ENCODE measurements at places on chromosomes 12 and 14.

DNA sequence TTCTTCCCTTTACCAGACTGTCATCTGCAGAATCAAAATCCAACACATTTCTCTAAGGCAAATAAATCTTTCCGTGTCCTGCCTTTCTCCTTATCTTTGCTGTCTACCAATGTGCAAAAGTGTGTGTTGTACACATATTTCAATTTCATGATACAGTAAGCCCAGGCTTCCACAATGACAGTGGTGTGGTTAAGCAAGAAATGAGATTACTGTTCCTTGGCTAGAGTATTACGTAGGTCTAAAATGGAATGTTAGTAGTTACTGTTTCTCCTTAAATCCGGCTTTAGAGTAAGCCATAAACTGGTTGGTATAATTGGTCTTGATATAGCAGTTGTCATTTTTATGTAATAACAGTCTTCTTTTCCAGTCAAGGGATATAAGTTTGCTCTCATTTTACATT is 82.0 kb downstream of the ACSS3 start:
- DNase-seq, result no peak

- peak; percentile 91 for DNase-seq
Measured at GRCh38 chr12:58566599-58566998, 353.7 kb downstream of the LRIG3 start.

DNA sequence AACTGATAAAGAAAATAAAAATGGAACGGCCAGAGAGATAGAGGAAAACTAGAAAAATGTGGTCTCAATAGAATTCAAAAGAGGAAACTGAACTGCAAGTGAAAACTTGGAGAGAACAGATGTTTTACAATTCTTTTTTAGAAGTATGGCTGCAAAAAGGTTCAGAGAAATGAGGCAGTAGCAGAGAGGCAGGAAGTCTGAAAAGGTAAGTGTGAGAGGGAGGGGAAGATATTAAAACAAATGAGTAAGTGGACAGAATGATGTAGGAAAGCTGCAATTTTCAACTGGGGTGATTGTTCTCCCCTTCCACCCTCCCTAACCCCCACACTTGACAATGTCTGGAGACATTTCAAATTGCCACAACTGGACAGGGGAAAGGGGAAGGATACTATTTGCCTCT is 12.9 kb downstream of the BTBD7 start:
- DNase-seq, result no peak

- no peak for DNase-seq
Measured at GRCh38 chr14:90628825-90629224, 187.4 kb downstream of the TTC7B start.

DNA sequence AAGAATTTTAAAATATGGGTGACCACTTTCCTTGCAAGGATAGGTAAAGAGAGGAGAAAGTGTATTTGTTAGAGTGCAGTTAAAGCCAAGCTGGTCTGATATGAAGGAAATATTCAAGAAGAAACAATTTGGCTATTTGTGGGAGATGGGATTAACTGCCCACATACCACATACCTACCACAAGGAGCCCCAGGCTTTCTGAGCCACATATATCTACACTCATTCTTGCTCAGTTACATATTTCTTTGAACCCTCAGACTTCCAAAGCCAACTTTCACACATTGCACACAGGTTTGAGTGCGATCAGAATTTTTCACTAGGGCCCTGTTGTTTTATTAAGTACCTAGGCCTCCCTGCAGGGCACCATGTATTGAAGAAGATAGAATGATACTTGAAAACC is 330.2 kb downstream of the ZFP36L1 start:
- peak; percentile 65 for DNase-seq

GRCh38 chr12:92753976-92754885 is 51.4 kb downstream of the PLEKHG7 start:
- DNase-seq, result no peak

- peak; percentile 76 for DNase-seq
Measured at GRCh38 chr12:118060301-118061010, 523 bp downstream of the WSB2 start.

GRCh38 chr12:98532687-98533304 is 17.4 kb downstream of the TMPO start:
- peak; percentile 58 for DNase-seq

- no peak for DNase-seq
Measured at GRCh38 chr14:80136358-80136757, 74.9 kb downstream of the DIO2 start.

GRCh38 chr14:38357557-38357956 is 101.7 kb upstream of the CLEC14A start:
- peak; percentile 80 for DNase-seq

- no peak for DNase-seq
Measured at GRCh38 chr12:6716874-6717437, 6.9 kb upstream of the COPS7A start.

GRCh38 chr14:56073799-56074198 is 44.4 kb upstream of the PELI2 start:
- peak; percentile 36 for DNase-seq

- DNase-seq, result no peak
Measured at GRCh38 chr12:25639406-25639805, 86.3 kb upstream of the LMNTD1 start.

- no peak for DNase-seq
Measured at GRCh38 chr12:50240792-50241114, 42.6 kb downstream of the LIMA1 start.

GRCh38 chr12:101459642-101460346 is 15.3 kb upstream of the SPIC start:
- peak; percentile 86 for DNase-seq

- no peak for DNase-seq
Measured at GRCh38 chr14:55077170-55078151, 26.0 kb downstream of the MAPK1IP1L start.

DNA sequence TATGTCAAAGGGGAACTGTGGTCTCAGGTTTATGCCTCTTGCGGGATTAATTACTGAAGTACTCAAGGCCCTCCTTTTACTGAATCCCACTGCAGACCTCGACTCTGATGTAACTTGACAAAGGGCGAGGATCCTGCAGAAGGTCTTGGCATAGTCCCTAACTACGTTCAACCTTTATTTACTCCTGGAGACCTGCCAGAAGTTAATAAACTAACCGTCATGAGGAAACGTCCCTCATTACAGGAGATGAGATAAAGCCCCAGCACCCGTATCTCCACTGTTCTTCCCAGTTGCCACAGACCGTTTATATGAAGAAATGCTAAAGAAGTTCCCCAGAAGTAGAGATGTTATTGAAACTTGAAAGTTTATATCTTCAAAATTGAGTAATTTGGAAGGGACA is 190.9 kb downstream of the ETV6 start:
- no peak for DNase-seq
